ENCODE measurements at places on chromosomes 3 and 15. TPM values are rescaled to one million over a fixed set of nuclear protein-coding genes. Genes with fewer than 3 reads are reported as not detected.

GRCh38 chr15:69338535-69339213 is 40.0 kb downstream of the PAQR5 start:
- DNase-seq = peak; percentile 65

DNA sequence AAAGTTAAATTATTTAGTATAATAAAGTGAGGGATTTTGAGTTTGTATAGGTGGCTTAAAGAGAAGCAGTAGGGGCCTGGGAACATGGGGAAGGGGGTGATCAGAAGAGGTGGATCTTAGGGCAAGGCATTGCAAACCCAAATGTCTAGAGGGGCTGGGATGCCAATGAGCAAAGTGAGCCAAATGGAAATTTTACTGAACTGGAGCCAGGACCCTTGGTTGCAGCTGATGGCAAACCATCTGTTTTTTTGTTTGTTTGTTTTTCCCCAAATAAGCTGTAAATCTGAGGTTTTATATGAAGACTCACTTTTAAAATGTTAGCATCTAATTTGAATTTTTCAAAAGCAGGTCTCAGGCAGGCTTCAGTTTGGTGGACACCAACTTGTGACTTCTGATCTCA is 14.8 kb upstream of the PARP14 start:
- DNase-seq = no peak

- DNase-seq = peak; percentile 26
Observed at GRCh38 chr3:52552089-52552488, 15.7 kb downstream of the UQCC5 start.

DNA sequence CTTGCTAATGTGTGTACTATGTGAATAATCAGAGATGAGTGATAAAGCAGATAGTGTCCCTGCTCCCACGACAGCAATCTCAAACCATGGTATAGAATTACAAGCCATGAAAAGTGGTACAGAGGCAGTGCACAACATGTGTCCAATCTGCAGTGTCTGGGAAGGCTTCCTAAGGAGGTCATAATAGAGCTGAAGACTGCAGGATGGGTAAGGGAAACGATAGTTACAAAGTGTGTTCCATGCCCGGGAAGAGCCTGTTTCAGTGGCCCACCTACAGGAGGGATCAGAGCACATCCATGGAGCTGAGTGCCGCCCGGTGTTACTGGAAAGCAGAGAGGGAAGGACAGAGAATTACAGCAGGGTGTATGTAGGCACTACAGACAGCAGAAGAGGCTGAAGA is 48.9 kb downstream of the PAK2 start:
- no peak for DNase-seq

DNA sequence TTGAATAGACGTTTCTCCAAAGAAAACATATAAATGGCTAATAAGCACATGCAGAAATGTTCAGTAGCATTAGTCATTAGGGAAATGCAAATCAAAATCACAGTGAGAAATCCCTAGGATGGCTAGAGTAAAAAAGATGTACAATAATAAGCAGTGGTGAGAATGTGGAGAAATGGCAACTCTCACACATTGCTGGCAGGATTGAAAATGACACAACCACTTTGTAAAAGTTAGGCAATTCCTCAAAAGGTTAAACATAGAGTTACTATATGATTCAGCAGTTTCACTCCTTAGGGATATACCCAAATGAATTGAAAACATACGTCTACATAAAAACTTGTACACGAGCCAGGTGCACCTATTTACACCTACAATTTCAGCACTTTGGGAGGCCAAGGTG is 108.7 kb downstream of the ITPR1 start:
- peak; percentile 48 for DNase-seq

DNA sequence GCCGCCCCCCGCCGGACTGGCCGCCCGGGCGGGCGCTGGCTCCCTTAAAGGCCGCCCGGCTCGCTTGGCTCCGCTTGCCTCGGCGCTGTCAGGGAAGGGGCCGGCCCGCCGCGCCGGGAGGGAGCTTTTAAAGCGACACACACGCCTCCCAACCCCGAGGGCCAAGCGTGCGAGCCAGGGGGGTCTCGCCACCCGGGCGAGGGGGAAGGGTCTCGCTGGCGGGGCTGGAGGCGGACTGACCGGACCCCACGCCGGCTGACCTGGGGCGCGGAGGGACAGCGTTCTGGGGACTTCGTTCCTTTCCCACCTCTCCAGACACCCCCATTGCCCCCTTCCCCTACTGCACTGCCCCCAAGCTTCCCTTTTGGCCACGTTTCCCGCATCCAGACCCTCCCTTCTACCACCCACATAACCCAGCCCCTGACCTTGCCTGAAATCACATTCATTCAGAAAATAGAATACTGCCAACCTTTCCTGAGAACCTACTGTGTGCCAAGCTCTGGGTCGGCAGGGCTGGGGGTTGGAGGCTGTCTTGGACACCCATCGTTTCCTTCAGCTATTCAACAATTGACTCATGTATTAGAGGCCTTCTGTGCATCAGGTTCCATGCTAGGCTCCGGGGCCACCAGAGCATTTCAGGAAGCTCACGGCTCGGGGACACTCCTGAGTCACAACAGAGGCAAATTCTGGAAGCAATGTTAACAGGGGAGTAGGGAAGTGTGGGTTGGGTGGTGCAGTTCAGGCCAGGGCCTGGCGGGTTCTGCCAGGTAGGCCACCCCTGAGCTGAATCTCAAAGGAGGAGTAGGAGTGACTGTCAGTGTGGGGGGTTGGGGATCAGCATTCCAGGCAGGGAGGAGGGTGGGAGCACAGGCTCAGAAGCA is at the start of gene INSYN1:
INSYN1 (minus strand) TSS at position 102 of the 881 bp plus-strand sequence. CDS start 2,221 bp downstream, outside the sequence.
- peak; percentile 82 for DNase-seq

DNA sequence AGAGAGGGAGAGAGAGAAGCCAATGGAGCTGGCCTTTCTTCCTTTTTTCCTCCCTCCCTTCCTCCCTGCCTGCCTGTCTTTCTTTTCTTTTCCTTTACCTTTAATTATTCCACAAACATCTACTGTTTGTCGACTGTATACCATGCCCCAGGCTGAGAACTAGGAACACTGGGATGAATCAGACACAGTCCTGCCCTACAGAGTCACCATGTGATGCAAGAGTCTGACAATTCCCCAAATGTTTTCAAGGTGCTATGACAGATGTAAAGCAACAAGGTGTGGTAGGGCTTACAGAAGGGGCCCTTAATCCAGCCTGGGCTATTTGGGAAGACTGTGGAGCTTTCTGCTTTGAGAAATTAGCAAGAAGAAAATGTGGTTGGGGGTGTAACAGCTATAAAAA is 4.0 kb upstream of the SPSB4 start:
- no peak for DNase-seq

DNA sequence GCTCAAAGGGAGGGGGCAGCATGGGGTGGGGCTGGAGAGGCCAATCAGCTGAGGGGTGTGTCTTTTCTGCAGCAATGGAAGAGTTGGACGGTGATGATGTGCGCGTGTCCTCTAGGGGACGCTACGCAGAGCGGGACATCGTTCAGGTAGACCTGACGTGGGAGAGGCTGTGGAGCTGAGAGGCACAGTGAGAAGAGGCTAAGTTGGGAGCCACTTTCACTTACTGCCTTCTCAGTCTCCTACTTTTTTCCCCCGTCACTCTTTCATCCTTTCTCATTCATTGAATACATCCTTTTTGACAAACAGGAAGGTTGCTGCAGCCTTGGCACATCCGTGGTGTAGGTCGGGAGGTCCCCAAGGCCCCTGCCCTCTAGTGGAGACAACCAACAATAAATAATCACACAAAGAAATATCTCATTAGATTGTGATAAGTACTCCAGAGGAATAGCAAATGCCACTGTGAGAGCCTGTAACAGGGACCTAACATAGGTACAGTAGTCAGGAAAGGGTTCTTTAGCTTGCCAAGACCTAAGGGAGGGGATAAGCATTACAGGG is 4.4 kb upstream of the BRPF1 start:
- peak; percentile 30 for DNase-seq

- no peak for DNase-seq
Observed at GRCh38 chr15:53498996-53499395, 260.5 kb downstream of the WDR72 start.

- peak; percentile 8 for DNase-seq
Observed at GRCh38 chr15:67914537-67915460, 75.0 kb upstream of the RNU6-1 start.

- DNase-seq = peak; percentile 80
Observed at GRCh38 chr15:30065025-30065801, 17.5 kb upstream of the GOLGA8J start.

GRCh38 chr3:112464264-112464663 is 35.0 kb downstream of the BTLA start:
- no peak for DNase-seq

DNA sequence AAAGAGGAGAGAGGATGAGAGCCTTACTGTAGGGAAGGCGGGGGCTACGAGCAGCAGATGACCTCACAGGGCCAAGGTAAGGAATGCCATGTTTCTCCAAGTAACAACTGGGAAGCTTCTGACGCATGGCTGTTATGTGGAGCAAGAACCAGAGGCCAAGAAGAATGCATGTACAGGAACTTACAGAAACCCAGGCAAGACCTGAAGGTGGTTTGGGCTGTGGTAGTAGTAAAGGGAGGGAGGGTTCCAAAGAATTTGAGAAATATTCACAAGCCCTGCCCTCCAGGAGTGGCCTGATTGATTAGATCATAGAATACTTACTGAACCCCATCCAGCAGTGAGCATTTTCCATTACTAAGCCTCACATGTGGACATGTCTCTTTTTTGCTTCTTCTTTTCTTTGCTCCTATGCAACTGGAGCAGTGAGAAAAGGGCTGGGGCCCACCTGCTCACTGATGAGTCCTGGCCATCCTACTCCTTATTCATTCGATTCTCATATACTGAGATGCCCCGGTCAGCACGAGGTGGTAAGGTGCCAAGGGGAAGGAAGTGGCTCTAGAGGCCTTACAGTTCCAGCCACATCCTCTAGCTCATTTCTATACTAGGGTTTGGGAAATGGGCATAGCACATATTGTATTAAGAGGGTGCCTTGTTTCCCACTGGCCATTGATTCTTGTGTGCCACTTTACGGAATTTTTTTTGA is 8.3 kb upstream of the SLC12A8 start:
- peak; percentile 63 for DNase-seq

DNA sequence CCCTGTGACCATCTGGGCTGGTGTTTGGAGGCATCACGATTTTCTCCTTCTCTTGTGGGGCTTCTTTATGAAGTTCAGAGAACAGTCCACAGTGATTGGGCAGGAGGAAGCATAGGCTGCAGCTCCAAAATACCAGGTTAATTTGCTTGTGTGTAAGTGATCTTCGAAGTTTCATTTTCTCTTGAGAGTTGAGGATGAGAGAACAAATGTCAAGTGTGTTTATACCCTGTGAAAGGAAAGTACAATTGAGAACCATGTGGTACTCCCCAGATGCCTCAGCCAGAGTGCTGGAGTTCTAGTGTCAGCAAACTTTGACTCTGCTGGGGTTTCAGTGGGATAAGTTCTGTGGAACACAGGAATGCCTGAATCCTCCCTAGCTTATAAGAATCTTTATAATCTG is 357.1 kb upstream of the CFAP20DC start:
- DNase-seq = no peak

GRCh38 chr3:177905173-177906125 is 630.8 kb upstream of the KCNMB2 start:
- peak; percentile 76 for DNase-seq

GRCh38 chr3:129320261-129320660 is 41.6 kb downstream of the HMCES start:
- no peak for DNase-seq

DNA sequence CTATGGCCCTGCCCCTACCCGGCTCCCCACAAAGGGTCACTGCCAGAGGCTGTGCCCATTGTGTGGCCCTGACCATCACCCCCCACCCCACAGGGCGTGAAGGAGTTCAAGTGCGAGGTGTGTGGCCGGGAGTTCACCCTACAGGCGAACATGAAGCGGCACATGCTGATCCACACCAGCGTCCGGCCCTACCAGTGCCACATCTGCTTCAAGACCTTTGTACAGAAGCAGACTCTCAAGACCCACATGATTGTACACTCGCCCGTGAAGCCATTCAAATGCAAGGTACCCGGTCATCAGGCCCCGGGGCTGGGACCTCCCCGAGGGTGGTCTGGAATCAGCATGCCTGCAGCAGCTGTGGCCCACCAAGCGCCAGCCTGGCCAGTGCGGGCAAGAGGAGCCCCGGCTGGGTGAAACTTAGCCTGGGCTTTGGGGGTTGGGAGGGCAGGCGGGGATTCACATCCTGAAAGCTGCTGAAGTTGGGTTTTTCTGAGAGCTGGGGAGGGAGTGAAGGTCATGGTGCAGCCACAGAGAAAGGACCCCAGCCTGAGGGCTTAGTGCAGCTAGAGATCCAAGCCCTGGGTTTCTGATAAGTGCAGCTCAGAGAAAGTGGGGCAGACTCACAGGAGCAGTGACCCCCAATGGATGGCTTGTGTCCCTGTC is 29.2 kb downstream of the IDH2 start:
- DNase-seq = no peak

- no peak for DNase-seq
Observed at GRCh38 chr3:52886049-52886730, 11.2 kb downstream of the STIMATE start.

Gene AADACL2
- polyA plus RNA-seq = not detected

Gene AGBL1
- not detected for polyA plus RNA-seq

Gene FGF12
- polyA plus RNA-seq = not detected

Gene XCR1
- polyA plus RNA-seq = not detected

Gene CLDN16
- polyA plus RNA-seq = not detected

Gene MAGEL2
- 0.04 TPM for polyA plus RNA-seq
